ENCODE measurements at places on chromosomes 3 and 15. TPM values are rescaled to one million over a fixed set of nuclear protein-coding genes. Genes with fewer than 3 reads are reported as not detected.

- no peak for DNase-seq
Observed at GRCh38 chr3:153602801-153603200, 440.8 kb downstream of the RAP2B start.

- DNase-seq: no peak
Observed at GRCh38 chr3:9198899-9199335, 50.5 kb downstream of the SRGAP3 start.

The ITPKA gene
- 16.8 TPM for total RNA-seq

The MB21D2 gene
- 26.0 TPM for total RNA-seq

- DNase-seq: no peak
Observed at GRCh38 chr3:47870702-47871260, 67.8 kb downstream of the DHX30 start.

GRCh38 chr3:165185707-165186327 is 10.4 kb downstream of the SLITRK3 start:
- peak; percentile 73 for DNase-seq

GRCh38 chr15:33182926-33183325 is 11.6 kb downstream of the FMN1 start:
- DNase-seq: no peak

DNA sequence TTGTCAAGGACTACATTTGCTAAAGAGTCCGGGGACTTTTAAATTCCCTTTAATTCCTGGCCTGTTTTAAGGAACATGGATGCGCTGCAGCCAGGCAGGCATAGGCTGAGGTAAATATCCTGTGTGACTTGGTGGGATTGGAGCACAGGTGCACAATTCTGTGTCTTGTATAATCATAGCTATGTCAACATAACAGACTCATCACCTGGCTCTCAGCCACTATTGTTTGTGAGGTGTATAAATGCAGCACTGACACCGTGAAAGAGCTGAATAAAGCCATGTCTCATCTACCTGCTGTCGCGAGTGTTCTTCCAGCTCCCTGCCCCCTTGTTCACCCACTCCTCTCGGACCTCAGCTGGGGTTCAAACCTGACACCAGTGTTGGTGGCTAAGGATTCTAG is 109.7 kb downstream of the MFSD1 start:
- DNase-seq: peak; percentile 73

GRCh38 chr3:61667814-61668213 is 106.4 kb downstream of the PTPRG start:
- DNase-seq: no peak

DNA sequence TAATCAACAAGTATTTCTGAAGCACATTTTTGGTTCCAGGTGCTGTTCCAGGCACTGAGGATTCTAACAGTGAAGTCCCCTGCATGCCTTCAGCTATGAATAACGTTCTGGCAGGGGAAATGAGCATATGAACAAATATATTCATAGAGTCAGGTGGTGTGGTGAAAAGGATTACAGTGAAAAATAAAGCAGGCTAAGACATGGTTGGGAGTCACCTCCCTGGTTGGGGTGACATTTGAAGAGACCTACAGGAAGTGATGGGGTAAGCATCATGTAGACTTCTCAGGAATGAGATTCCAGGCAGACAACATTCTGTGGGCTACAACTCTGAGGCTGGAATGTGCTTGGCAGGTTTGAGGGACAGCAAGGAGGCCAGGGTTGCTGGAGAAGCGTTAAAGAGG is 15.0 kb downstream of the FRMD4B start:
- DNase-seq: no peak

DNA sequence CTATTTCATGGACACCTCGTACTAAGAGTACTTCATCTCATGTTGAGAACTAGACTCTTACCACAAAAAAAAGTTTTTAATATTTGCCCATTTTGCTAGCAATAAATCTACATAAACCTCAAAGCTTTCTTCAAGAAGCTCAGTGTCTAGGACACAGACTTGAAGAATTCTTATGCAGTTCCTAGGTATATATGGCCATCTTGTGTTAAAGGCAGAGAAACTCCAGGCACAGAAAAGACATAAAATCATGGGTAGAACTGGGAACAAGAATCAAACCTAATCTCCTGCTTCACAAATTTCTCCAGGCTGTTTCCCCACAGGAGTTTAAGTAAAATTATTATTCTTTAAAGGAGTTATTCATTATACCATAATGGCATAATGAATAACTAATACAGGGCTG is 4.4 kb downstream of the MBD4 start:
- no peak for DNase-seq

- DNase-seq: no peak
Observed at GRCh38 chr15:34365091-34365825, 1.7 kb downstream of the LPCAT4 start.

DNA sequence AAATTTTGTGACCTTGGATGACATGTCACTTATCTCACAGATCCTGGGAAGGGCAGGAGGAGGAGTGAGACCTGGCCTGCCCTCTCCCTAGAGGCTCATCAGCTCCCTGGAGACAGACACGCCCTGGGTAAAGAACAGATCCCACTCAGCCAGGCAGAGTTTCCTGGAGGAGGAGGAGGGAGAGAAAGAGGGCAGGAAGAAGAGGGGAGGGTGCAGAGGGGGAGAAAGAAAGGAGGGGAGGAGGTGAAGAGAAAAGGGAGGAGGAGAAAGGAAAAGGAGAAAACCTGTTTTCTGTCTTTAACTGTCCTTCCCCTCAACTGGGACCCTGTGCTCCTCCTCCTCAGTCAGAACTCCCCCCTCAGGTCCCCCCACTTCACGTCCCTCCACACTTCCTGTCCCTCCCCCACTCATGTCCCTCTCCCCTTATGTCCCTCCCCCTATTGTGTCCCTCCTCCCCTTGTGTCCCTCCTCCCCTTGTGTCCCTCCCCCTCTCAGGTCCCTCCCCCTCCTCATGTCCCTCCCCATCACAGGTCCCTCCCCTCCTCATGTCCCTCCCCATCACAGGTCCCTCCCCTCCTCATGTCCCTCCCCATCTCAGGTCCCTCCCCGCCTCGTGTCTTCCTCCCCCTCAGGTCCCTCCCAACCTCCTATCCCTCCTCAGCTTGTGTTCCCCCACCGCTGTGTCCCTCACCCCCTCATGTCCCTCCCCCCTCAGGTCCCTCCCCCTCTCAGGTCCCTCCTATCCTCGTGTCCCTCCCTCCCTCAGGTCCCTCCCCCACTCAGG is 52.3 kb upstream of the CGNL1 start:
- DNase-seq: peak; percentile 64

The CPN2 gene
- total RNA-seq: not detected

- peak; percentile 63 for DNase-seq
Observed at GRCh38 chr15:33722005-33722672, 246.2 kb upstream of the CHRM5 start.

GRCh38 chr3:42183991-42184632 is 81.9 kb downstream of the CCK start:
- DNase-seq: peak; percentile 11

The GOLGA8J gene
- not detected for total RNA-seq

DNA sequence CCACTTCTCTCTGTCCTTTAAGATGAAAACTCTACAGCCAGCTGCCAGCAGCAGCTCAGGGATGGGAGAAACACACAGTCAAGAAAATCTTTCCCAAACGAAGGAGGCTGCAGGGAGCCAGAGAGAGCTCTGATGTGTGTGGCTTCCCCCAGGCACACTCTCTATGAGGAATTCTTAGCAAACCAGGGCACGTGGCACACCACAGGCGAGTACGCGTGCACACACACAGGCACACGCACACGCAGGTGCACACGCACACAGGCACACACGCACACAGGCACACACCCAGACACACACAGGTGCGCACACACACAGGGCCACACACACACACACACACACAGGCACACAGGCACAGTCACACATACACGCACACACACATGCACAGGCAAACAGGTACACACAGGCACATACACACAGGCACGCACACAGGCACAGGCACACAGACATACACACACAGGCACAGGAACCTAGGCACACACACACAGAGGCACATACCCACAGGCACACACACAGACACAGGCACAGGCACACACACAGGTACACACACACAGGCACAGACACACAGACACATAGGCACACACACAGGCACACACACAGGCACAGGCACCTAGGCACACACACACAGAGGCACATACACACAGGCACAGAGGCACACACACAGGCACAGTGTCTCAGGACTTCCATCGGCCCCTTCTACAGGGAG is 91.5 kb upstream of the ATP2B2 start:
- no peak for DNase-seq

The RASGRP1 gene
- not detected for total RNA-seq

The SPINK8 gene
- not detected for total RNA-seq

- peak; percentile 76 for DNase-seq
Observed at GRCh38 chr15:71730277-71731144, 79.8 kb upstream of the NR2E3 start.

The RTP3 gene
- total RNA-seq: not detected

GRCh38 chr3:96700322-96701315 is 113.8 kb upstream of the EPHA6 start:
- DNase-seq: peak; percentile 31

The CCNB2 gene
- total RNA-seq: 61.7 TPM

DNA sequence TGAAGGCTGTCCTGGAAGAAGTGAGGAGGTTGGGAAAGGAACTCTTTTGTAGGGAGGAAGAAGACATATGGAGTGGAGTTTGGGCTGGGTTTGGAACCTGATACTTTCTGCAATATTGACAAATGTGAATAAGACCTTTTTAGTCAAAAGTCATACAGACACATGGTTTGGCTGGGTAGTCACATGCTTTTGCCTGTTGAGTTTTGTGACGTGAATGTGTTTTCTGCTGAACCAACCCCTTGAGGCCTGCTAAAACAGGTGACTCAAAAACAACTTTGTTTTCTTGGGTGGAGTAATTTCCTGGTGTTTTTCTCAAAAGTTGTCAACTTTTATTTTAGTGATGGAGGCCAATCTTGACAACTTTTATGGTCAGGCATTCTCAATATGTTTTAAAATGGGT is 39.4 kb upstream of the CCR4 start:
- no peak for DNase-seq

DNA sequence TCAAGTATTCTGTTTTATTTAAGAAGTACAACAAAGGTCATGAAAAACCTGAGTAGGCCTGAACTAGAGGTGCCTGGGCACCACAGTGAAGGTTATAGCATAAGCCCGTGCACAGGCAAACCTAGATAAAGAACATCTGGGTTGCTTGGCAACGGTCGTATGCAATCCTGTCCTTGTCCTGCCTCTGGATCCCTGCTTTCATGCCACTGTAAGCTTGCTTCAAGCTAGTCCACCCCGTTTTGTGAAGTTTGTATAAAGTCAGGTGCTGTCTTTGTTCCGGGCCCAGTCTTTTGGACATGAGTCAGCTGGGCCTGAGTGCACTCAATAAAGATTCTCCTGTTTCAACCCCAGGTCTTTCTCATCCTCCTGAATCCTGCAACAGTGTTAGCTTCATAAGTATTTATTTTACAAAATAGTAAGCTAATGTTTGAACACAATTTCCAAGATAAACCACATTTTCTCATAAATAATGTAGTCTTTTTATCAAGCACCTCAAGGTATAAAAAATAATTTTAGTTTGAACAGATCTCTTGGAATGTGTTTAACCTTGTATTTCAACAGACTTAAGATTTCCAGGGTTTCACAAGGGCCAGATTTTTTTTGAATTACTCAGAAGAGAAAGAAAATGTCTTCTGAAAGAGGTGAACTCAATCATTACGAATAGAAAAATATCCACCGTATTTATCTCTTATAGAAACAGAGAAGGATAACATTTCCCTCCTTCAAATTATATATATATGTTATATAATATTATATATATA is 14.3 kb upstream of the SLC9C1 start:
- no peak for DNase-seq

GRCh38 chr3:172209333-172210321 is 170.2 kb downstream of the FNDC3B start:
- no peak for DNase-seq
